Right renal cortex interstitium (tissue), 3 donors: ENCODE measurements at places on chromosomes 5 and 9. TPM values are rescaled to one million over a fixed set of nuclear protein-coding genes. Genes with fewer than 3 reads are reported as not detected.

DNA sequence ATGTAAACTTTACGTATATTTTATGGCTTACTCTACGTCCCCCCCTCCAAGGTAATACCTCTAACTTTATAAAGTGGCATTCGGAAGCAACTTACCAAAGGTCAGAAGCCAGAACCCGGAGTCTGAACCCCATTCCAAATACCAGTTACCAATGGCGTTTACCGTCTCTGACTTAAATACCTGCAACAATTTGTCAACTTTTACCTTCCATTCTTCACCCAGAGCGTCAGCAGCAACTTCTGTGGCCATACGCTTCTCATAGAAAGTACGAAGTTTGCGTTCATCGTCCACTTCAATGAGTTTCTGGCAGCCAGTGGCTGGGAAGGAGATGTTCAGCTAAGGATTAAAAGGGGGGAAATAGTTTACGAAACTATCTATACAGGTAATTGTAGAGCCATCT is 753 bp downstream of the RPS6 start:
- DNase-seq = no peak

- no peak for DNase-seq
These were observed 402.3 kb downstream of the DEPDC1B start for GRCh38 chr5:60297658-60298057.

Gene COL27A1
- 26.0 TPM for polyA plus RNA-seq

- no peak for DNase-seq
These were observed 76.6 kb upstream of the WWC1 start for GRCh38 chr5:168214886-168215285.

DNA sequence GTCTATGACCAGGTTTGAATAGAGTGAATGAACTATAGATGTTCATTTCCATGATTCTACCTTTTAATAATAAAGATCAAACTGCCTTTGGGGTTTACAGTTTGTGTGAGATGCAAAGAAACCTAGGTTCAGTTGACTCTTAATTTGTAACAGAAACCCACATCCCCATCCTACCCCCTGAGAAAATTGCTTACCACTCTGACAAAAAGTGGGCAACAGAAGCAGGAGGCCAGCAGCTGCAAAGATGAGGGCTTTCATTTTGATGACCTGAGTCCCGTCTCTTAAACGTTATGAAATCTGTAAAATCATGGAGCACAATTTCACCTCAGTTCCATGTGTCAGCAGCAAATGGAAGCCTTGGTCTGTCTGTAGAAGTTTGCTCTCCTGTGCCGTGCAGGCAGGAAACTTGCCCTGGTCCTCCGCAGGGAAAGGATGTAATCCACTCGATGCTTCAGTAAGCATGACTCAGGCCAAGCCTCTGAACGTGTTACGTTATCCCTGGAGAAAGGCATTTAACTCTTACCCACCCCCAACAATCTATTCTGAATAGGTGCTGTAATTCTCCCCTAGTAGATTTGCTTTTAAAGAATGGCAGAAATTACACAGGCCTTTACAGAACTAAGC is at the start of gene F2RL2:
TSS of gene F2RL2 (minus strand) at position 431 of the 624 bp plus-strand sequence. CDS start at position 258, 173 bp downstream.
- no peak for DNase-seq

Gene RAI14
- 89.6 TPM for polyA plus RNA-seq
